Stimulated activated CD4-positive, alpha-beta T cell treated with anti-CD3 and anti-CD28 coated beads, Interleukin-4, amount 100 ng/mL, for 4 hours (primary cell): ENCODE measurements at places on chromosomes 7 and 10.

GRCh38 chr10:84429926-84430520, 101.6 kb downstream of the CCSER2 start:
- peak; percentile 59 for DNase-seq

- no peak for DNase-seq
These were observed 282.1 kb downstream of the KCND2 start for GRCh38 chr7:120554960-120555571.

- no peak for DNase-seq
These were observed 51.8 kb upstream of the SLC35G1 start for GRCh38 chr10:93841961-93842360.

GRCh38 chr10:119090026-119090795, 9.6 kb upstream of the EIF3A start:
- no peak for DNase-seq

GRCh38 chr10:18359812-18360211, 219.6 kb downstream of the CACNB2 start:
- no peak for DNase-seq

GRCh38 chr10:80283119-80283518, 6.3 kb downstream of the MAT1A start:
- no peak for DNase-seq

- DNase-seq: no peak
These were observed 13.8 kb downstream of the PIK3CG start for GRCh38 chr7:106878748-106879439.

DNA sequence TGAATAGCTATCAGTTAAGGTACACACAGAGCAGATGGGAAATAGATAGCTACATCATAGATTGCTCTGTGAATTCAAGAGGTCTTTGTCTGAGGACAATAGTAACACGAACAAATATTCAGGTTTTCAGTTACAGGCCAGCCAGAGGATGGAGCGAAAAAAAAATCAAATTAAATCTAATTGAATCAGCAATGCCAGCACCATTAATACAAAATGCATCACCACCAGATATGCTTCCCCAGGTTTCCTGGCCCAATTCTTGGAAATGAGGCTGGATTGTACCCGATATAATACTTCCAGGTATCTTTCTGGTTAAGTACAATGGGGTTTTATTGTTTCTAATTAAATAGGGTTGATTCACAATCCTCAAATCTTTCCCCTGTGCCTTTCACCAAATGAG, 975.8 kb upstream of the AUTS2 start:
- no peak for DNase-seq

- no peak for DNase-seq
These were observed 38.5 kb upstream of the SEMA3C start for GRCh38 chr7:80957226-80957777.

DNA sequence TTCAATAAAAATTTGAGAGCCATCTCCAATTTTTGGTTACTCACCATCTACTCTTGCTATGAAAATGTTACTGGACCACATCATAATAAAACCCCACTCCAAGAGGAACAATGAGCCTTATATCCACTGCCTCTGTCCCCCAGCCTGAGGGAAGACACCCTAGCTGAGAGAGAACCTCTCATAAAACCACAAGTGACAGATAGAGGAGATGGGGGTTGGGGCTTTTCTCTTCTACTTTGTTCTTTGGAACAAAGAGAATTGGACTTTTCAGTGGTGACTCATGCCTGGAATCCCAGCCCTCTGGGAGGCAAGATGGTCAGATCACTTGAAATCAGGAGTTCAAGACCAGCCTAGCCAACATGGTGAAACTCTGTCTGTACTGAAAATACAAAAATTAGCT, 27.6 kb upstream of the TAS2R16 start:
- DNase-seq: no peak

- no peak for DNase-seq
These were observed 118.7 kb downstream of the PARD3 start for GRCh38 chr10:34696423-34696822.

GRCh38 chr10:125482108-125482507, 200.9 kb downstream of the TEX36 start:
- no peak for DNase-seq

DNA sequence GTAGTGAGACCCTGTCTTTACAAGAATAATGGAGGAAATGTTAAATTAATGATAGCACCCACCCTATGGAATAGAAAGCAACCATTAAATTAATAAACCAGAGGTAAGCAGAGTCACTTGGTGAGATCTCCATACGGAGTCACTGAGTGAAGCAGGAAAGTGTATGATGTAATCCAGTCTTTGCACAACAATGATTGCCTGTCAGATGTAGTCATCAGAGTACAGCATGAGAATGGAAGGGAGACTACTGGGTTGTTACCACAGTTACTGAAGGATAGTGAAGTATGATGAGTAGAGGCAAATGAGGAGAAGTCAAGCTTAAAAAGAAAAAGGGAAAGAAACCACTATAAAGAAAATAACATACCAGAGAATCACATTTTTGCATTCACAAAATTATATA, 371.9 kb upstream of the SHH start:
- no peak for DNase-seq
